Fibroblast of upper back skin (primary cell): ENCODE measurements at places on chromosomes 4 and X.

- no peak for DNase-seq
Measured at GRCh38 chrX:7088968-7089615, 58.4 kb upstream of the STS start.

GRCh38 chr4:26558166-26558895 is 25.6 kb upstream of the TBC1D19 start:
- peak; percentile 48 for DNase-seq

DNA sequence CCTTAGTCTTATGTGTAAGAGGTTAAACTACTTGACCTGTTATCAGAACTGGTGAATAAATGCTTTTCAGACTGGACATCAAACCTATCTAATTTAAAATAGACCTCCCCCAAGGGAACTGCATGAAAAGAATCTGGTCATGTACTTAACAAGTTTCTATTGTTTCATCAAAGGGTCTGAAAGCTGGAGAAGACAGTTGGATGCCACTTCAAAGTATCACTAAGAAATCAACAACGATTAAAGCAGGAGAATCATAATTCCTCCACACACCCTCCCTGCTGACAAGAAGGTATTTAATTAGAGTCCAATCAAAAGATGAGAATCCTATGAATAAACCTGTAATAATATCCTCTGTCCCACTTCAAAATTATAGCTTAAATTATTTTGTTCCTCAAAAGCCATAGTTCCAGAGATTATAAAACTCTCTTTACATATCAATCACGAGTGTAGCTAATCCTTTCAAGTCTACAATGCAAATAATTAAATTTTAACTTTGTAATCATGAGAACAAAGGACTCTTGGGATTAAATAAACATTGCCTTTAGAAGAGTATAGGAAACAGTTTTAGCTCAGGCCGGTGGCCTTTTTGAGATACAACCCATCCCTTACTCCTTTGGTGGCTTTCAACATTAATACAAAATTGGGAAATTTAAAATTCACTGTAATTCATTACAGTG is 35.1 kb downstream of the TSPAN5 start:
- no peak for DNase-seq

DNA sequence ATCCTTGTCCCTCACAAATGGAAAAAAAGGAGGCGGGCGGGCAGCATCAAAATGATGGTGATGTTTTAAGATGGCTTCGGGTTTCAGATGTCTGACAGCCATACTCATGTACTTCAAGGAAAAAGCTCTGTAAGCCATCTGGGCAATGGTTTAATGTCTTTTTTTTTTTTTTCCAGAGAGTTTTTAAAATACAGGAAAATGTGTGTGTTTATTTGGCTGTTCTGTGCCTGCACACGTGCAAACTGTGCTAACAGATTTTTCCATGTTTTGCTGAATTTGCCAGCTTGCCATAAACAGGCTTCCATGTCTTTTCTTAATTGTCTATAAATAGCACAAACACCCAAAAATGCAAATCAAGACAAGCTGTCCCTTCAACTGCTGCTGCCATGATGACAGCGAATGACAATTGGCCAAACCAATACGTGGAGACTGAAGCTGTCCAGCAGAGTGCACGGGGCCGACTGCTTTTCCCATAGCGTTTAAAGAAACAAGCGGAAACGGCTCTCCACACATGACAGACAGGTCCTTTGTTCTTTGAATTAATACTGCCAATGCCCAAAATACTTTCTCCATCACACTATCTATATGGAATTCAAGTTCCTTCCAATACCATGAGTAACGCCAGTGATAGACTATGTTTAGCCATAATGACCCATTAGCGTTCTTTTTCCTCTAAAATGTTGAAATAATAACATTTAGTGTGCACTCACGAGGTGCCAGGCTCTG is 35.7 kb downstream of the AFAP1 start:
- peak; percentile 92 for DNase-seq

DNA sequence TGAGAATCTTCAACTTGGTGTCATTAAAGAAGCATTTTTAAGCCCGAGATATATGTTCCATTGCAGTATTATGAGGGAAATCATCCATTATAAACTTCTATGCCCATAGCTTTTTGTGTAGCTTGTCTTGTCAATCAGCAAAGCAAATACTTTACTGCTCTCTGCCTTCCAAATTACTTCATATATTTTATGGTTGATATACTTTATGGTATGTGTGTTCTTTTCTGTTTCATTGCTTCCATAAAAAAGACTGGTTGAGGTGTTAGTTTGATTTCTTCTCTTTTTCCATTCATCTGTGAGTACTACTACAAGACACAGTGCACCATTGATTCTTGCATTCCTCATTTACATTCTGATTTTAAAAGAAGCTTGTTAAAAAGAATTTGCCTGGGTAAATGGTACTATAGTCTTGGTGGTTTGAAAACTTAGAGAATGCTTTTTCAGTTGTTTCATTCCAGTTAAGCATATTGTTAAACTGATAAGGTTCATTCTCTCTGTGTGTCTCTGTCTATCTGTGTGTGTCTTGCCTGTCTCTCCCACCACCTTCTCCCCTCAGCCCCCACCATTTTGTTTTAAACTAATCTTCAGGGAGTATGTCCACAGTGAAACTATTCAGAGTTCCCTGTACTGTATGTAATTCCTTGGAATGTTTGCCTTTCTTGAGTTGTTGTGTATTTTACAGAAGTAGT is 27.1 kb downstream of the STAG2 start:
- DNase-seq = no peak

DNA sequence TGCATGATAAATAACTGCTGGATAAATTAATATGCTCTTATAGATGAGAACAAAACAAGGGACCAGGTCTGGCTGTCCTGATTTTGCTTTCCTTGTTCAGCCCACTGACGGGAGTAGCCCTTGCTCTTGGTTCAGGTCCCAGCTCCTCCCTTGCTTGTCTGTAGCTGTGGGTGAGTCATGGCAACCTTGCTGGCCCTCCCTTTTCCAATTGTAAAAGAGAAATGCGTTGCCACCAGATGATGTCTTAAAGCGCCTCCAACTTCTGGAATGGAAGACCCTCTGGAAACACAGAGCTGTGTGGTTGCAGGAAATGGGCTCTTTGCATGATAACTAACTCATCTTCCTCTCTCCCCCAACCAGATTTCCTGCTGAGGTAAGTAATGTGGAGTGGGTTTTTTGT is 171.4 kb downstream of the AASDH start:
- peak; percentile 60 for DNase-seq

- DNase-seq = peak; percentile 97
Measured at GRCh38 chr4:107719922-107720722, at the start of gene PAPSS1. Gene PAPSS1 (minus strand): TSS chr4:107720234. CDS start chr4:107720179, 55 bp downstream.

DNA sequence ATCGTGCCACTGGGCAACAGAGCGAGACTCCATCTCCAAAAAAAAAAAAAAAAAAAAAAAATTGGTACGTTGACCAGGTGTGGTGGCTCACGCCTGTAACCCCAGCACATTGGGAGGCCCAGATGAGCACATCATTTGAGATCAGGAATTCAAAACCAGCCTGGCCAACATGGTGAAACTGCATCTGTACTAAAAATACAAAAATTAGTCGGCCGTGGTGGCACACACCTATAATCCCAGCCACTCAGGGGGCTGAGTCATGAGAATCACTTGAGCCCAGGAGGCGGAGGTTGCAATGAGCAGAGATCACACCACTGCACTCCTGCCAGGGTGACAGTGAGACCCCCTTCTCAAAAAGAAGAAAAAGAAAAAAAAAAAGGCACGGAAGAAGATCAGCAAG is 24.5 kb downstream of the RBMX start:
- no peak for DNase-seq

DNA sequence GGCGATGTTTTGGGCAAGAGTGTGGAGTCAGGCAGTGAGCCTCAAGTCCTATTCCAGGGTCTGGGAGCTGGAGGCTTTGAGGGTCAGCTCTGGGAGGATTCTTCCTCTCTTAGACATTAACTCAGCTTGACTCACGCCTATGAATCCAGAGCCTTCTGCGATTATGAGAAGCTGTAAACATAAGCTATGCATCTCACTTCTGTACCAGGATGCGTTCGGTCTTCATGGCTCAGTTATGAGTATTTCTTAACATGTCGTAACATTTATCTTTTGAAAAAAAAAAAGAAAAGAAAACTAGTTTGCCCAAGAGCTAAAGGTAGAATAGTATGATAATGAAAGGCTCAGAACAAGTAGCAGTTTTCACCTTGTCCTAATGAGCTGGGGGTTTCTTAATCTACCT is 4.6 kb downstream of the SHROOM2 start:
- no peak for DNase-seq

DNA sequence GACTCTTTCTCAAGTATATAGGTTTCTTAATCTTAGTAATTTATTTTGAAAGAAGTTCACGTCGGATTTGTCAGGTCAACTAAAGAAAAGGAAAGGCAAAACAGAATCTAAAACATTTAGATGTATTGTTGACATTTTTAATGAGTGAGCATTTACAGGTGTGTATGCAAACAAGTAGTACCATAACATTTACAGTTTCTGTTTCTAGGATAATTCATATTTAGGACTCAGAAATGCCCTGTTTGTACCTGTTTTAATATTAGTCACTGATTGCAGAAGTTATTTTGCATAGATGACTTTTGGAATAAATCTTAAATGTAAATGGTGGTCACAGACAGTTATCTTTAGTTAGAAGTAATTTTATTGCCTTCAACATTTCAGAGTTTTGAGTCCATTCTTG is 151.3 kb upstream of the NUDT6 start:
- no peak for DNase-seq

- DNase-seq = peak; percentile 47
Measured at GRCh38 chr4:51894059-51894645, 51.2 kb downstream of the DCUN1D4 start.

DNA sequence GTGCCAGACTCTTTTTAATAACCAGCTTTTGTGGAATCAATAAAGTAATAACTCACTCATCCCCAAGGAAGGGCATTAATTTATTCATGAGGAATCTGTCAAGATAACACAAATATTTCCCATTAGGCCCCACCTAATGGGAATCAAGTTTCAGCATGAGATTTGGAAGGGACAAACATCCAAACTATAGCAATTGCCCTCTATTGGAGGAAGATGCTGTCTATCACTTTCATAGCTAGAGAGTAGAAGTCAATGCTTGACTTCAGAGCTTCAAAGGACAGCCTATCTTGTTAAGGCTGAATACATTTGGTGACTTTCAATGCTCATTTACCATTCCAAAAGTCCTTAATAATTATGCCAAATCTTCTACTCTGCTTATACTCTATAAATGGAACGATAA is 84.9 kb upstream of the ATOH1 start:
- no peak for DNase-seq

DNA sequence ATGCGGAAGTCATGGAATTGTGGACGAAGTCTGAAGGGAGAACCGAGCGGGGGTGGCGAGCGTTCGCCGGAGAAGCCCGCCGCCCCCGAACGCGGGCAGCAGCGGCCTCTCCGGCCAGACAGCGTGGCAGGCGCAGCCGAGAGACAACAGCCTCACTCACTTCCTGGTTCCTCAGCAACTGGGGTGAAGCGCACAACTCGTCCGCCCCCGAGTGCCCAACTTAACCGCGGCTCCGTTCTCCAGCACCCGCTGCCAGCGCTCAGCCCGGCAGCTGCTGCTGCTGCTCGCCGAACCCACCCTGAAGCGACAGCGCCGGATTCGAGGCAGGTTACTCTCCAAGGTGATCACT is 68.0 kb downstream of the NOCT start:
- DNase-seq = peak; percentile 50

DNA sequence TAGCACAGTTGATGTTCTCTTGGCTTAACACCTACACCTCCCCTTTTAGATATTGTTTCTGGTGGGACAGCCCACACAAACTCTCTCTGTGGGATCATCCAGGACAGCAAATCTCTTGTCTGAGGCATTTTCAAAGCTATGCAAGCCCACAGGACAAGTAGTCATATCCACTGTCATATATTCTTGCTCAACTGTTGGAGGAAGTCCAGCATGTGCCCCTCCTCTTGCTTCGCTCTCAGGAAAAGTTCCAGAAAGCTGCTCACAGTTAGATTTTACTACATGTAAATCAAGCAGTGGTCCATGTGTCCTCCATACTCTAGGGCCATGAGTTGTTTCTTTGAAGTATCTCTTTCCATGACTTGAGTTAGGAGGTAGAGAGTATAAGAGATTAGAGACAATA is 260.7 kb downstream of the INPP4B start:
- peak; percentile 21 for DNase-seq

DNA sequence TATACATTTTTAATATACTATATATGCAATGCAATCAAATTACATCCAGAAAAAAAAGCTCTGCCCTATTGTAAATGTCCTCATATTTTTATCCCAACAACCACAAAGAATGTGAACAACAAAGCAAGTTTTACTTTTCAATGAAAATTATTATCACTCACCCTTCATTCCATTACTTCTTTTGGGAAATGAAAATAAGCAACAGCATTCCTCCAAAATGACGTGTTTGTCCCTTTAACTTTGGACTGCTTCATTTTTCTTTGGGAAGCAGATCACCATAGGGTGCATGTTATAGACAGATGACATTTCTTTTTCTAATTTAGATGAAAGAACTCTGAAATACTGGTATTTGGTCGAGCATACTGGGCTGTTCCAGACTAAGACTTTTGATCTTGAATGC is 667.1 kb upstream of the BOD1L1 start:
- DNase-seq = peak; percentile 43

DNA sequence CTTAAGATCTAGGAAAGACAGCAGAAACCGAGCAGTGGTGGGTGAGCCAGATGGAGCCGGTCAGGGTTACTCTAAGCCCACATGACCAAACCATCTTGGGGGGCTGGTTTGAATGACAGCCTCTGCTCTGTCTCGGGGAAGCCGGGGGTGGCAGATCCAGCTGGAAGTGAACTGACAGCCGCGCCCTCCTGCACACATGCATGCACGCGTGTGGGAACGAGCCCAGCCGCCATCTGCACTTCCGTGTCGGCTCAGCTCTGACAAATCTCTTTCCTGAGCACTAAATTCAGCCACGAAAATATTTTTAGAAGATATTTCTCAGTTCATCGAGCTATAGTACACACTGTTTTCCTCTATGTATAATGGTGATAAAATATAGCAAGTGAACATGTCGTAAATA is 115.5 kb downstream of the DCTD start:
- peak; percentile 5 for DNase-seq

DNA sequence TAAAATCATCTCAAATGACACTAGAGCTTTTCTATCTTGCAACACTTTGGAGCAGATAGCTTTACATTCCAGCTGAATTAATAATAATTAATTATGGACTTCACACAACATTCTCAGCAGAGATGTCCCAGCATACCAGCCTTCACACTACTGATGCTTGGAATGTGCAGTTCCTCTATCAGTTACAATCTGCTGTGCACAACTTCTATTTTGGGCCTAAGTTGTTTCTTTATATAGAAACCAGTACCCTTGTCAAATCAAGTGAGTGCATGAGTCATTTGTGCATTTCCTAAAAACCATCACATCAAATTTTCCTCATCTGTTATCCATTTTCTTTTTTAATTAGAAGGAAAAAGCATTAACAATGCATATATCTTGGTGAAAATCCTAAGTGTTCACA is 8.8 kb upstream of the RASL11B start:
- DNase-seq = peak; percentile 80

GRCh38 chrX:13074297-13075262 is 30.2 kb upstream of the FAM9C start:
- no peak for DNase-seq
